Activated T-cell treated with anti-CD3 and anti-CD28 coated beads, Interleukin-2, amount 50 U/mL, for 1 hour (primary cell): ENCODE measurements at places on chromosomes 3 and 15.

GRCh38 chr3:124297062-124297980, 305.4 kb upstream of the ROPN1 start:
- DNase-seq: no peak

- DNase-seq: no peak
Observed at GRCh38 chr3:45499529-45499928, 95.0 kb upstream of the LIMD1 start.

GRCh38 chr3:52554026-52554755, 17.8 kb downstream of the UQCC5 start:
- DNase-seq: no peak

DNA sequence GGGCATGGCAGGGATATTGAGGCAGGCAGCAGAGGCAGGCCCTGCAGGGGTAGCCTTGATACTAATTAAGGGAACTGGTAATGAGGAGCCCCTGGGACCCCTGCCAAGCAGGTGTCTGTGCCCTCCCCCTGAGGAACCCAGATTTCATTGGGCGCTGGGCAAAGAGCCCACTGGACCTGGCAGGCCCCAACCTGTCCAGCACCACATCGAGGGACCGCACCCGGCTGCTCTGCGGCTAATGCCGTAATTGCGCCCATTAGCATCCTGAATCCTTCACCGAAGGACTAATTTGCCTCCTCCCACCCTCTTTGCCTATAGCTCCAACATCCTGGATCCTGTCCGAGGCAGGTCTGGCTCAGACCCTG, 13.7 kb upstream of the SEMA3B start:
- DNase-seq: no peak

DNA sequence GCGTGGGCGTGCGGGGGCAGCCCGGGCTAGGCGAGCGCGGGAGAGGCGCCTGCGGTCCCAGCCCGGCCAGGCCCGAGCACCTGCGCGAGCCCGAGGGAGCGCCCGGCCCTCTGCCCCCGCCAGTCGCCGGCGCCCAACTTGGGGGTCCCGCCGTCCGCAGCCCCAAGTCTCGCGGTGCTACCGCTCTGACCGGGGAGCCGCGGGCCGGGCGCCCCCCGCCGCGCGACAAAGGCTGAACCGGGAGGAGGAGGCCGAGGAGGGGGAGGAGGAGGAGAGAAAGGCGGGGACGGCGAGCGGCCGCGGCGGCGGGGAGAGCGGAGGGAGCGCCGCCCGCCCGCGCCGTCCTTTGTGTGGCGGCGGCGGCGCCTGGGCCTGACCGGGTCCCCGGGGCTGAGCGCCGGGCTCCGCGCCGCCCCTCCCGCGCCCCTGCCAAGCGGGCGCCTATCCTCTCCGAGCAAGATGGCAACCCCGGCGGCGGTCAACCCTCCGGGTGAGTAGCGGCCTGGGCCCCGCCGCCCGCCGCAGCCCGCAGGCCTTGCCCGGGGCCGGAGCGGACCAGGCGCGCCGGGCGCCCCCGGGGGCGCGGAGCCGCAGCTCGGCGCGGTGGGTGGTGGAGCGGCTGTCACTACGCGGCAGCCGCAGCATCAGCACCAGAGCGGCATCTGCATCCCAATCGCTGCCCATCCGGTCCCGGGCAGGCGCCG, at the start of gene ARNT2:
Gene ARNT2, plus strand, starts transcription at position 326 of the 704 bp plus-strand sequence. Its CDS starts 134 bp downstream, at position 460.
- no peak for DNase-seq

GRCh38 chr3:138625707-138626365, 17.3 kb downstream of the FAIM start:
- no peak for DNase-seq

DNA sequence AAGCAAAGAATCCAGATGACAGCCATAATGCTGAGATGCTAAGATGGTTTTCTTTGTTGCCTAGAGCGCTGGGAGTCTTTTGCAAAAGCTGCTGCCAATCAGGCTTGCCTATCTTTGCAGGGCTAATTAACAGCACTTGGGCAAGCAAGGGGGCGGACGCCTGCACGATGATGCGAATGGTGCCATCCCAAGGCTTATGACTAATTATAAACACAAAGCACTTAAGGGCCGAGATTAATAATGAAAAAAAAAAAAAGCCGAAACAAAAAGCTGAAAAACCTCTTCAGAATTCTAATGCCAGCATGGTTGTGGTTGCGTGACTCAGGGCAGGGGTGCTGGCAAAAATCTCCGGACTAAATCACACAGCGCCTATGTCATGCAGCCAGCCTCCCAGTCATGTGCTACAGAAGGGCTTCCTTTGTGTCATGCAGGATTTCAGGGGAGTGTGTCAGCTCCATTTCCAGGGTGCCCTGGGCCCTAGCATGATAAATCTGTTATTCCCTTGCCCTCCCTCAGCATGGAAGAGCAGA, 185.0 kb upstream of the ANKRD28 start:
- no peak for DNase-seq

DNA sequence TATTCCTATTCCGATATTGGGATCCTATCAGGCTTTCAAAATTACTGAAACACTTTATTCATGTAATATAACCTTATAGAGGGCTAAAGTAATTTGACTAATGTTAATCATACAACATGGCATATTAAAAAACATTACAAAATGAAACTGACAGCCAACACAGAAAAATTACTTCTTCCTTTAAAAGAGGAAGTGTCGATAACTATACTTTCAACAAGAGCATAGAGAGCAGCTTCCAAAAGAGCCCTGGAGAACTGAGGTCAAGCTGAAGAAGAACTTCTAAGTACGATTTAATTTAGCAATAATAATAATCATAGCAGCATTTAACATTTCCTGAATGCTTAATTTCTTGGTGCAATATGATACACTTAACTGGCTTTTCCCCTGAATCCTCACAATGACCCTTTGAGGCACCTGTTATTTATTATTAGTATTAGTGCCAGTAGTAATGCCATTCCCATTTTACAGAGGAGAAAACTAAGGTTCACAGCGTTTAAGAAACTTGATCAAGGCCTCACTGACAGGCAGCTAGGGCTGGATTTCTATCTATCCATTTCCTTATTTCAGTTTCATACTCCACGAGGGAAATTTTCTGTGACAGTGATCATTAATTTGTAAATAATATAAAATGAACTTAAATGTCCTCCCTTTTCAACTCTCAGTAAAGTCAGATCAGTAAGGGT, 181.6 kb downstream of the CFAP20DC start:
- DNase-seq: no peak

DNA sequence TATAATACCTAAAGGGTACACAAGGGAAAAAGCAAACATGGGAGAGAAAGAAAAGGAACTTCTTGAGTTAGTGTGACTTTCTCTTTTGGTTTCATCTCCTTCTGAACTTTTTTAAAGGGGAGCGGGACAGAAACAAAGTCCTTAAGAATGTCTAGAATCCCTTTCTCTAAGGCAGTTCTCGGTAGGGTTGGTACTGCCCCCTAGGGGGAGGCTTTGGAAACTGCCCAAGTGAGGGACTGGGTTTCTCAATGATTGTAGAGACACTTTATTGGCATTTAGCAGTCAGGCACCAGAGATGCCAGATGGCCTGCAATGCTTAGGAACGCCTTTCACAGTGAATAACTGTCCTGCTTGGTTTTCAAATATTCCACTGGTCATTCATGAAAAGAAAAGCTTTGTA, 172.7 kb downstream of the WDR72 start:
- no peak for DNase-seq
